NCI-H2081 (cell line): ENCODE measurements at places on chromosomes 1 and 21.

- peak; percentile 81 for DNase-seq
These were observed 436.4 kb downstream of the PLA2G4A start for GRCh38 chr1:187264995-187265602.

DNA sequence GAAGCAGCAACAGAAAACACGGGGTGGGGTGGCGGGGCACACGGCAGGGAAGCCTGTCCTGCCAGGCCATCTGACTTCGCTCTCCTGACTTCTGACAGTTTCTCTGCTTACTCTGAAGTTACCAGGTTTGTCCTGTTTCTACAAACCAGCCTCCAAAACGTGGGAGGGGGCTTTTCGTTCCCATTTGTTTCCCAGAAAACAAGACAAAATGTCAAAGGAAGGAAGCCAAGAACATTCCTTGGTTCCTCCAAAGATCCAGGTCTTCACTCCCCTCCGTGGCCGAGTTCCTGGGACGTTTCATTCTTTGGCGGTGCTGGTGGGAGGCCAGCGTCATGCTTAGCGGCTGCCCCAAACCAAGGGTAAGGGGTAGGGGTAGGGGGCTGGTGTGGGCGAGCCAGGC, 49.6 kb downstream of the MEGF6 start:
- no peak for DNase-seq

- DNase-seq, result no peak
These were observed 13.6 kb downstream of the DENND1B start for GRCh38 chr1:197761654-197762053.

GRCh38 chr1:26044414-26044813, 1.5 kb downstream of the SLC30A2 start:
- no peak for DNase-seq

DNA sequence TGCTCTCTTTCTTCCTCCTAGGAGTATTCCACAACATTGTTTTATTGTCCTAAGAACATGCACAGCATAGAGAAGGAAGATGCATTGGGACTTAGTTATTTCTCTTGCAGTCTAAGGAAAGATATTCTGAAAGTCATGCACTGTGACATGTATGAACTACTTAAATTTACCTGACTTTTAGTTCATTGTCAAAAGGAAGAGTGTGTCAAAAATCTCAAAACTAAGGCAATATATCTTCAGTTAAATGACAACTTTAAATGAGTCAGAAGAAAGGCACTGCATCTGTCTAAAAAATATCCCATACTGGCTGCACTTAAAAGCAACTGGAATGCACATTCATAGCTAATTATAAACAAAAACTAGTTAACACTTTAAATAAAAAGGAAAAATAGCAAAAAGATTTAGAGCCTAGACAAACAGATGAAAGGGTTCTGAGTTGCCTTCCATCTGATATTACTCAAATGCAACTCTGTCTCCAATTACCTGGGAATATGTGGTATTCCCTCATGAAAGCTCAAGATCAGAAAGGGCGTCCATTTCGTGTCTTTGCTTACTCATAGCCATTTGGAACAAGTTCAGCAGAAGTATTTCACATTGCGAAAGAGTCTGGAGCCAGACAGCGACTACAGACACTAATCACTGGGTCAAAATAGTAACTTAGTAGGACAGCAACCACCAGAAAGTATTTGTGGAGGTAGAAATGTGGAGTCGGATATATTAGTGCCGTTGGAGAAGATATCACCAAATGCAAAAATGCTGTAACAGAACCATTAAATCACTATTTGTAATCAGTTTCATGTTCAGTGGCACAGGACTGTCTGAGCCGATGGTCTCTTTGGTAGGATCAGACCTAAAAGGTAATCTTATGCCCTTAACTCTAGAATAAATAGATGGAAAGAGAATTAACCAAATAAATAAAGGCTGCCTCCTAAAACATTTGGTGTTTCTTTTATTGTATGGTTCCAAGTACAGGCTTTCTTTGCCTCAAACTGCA, 225.7 kb downstream of the GREM2 start:
- DNase-seq, result no peak

DNA sequence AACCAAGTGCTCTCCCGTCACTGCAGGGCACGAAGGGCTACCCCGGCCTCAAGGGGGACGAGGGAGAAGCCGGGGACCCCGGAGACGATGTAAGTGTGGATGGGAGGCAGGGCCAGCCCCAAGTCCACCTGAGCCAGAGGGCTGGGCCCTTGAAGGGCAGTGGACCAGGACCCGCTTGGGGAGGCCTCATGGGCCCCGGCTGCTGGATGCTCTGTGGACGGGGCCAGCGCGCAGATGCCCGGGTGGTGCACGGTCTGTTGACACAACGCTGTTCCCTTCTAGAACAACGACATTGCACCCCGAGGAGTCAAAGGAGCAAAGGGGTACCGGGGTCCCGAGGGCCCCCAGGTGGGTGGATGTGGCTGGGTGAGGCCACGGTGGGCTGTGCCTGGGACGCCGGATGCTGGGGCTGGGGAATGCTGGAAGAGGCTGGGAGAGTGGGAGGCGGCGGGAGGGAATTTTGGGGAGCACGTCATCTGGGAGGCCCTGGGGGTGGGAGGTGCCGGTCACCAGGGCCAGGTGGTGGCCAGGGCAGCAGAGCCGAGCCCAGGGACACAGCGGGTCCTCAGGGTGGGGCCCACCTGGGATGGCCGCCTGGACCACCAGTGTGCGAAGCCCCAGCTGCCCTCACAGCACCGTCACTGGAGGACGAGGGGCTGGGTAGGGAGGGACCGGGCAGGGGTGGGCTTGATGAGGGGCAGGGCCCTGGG, 17.5 kb downstream of the COL6A1 start:
- DNase-seq, result no peak

DNA sequence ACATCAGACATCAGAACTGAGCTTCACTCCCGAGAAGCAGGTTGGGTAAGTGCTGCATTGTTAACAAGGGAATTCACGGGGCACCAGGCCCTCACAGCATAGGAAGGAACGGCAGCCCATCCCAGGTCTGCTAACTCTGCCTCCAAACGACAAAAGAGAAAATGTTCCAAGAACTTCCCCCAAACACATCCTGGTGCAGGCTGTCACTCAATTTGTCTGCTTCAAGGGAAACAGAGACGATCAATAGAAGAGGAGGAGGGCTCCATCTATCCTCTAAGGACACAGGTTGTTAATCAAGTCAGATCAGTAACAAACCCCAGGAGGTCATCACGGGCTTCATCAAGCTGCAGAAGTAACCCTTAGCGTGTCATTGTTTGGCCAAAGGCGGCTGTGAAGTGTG, 3.5 kb upstream of the TSPEAR start:
- DNase-seq, result no peak

DNA sequence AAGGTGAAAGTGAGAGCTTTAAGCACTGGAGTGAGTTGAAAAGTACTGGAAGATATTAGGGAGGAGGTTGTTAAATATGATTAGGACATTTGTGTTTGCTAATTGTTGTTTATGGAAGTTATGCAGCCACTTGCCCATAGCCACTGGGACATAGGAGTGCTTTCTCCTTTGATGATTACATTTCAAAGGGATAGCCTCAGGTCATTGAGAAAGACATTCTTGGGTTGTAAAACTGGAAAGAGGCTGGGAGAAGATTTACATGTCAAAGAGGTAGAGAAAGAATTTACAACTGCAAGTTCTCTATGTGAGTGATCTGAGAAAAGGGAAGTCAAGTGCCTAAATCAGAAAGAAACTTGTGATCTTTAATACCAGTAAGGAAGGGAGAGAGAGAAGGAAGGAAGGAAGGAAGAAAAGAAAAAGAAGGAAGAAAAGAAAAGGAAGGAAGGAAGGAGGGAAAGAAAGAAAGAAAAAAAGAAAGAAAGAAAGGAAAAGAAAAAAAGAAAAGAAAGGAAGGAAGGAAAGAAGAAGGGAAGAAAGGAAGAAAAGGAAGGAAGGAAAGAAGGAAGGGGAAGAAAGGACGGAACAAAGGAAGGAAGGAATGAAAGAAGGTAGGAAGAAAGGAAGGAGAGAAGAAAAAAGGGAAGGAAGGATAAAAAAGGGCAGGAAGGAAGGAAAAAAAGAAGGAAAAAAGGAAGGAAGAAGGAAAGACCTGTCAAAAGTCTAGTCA, 284.6 kb upstream of the DPYD start:
- DNase-seq, result no peak

- no peak for DNase-seq
These were observed 451.5 kb upstream of the ADAMTS5 start for GRCh38 chr21:27418346-27418745.

DNA sequence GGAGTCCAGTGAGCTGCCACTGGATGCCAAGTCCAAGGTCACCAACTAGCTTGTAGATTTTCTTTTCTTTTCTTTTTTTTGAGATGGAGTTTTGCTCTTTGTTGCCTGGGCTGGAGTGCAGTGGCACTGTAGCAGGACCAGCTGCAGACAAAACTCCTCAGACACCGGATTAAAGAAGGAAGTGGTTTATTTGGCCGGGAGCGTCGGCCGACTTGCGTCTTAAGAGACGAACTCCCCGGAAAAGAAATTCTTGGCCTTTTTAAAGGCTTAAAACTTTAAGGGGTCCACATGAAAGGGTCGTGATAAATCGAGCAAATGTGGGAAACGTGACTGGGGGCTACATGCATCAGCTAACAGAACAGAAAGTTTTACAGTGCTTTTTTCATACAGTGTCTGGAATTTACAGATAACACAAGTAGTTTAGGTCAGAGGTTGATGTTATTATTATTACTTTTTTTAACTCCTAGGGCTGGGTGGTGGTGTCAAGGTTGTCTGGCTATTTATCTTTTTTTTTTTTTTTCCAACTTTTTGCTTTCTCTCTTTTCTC, 36.4 kb upstream of the CFAP126 start:
- DNase-seq, result no peak

DNA sequence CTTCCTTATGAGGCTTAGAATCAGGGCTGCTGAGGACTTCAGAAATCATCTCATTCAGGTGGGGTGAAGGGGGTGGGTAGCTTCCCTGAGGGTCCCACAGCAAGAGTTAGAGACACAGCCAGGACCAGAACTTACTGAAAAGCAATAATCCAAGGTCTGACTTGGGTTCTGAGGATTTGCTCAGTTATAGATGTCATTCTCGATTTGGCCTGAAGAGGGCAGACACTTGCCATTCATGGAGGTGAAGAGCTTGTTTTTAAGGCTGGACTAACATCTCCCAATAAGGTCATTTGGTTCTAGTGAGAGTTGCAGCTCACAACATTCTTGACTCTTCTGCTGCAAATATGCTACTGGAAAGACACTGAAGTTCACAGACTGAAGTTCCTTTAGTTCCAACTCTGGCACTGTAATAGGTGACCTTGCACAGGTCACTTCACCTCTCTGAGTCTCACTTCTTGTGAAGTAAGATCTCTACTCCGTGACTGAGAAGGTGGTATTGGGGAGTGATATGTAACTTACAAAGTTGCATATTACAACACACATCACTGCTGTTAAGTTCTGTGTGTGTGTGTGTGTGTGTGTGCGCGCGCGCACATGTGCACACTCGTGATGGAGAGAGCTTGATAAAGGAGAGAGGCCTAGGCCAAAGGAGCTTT, 69.8 kb upstream of the DIRAS3 start:
- peak; percentile 48 for DNase-seq

- DNase-seq, result no peak
These were observed 71.4 kb downstream of the CDC7 start for GRCh38 chr1:91572044-91572443.

GRCh38 chr21:15363921-15364320, 299.1 kb upstream of the NRIP1 start:
- DNase-seq, result no peak

GRCh38 chr1:22688466-22688865, 22.2 kb upstream of the EPHB2 start:
- DNase-seq, result no peak

GRCh38 chr1:56472860-56473259, 106.5 kb downstream of the PLPP3 start:
- no peak for DNase-seq

DNA sequence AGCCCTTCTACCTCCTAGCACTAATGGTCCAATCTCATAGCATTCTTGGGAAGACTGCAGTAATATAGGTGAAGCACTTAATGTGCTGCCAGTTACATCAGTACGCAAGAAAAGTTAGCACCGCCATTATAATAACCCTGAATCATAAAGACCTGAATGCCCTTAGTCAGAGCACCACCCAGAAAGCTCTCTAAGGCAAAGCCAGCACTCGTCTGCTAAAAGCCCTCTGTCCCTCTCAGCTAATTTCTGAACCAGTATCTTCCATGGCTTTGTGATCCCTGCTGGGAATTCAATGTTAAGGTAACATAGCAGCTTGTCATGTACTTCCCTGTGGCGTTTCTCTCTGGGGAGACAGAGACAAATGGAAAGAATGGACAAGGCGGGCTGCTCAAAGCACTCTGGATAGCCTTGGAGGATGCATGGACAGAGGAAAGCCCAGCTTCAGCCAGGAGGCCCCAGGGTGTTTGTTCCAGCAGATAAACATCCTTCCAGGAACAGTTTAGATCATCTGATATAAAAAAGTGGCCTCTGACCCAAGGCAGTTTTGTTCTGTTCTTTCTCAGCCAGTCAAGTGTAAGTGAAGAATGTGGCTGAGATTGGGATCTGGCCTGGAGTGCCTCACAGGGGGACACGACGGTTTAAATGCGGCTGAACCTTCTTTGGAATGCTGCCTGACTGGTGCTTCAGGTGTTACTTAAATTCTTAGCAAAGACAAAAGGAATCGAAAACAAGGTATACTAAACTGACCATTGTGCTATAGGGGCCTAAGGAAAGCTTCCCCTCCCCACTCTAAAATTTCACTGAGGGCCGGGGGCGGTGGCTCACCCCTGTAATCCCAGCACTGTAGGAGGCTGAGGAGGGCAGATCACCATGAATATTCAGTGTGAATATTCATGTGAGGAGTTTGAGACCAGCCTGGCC, 58.1 kb upstream of the VTCN1 start:
- DNase-seq, result no peak

GRCh38 chr21:18468790-18469189, 65.2 kb upstream of the TMPRSS15 start:
- DNase-seq, result peak; percentile 5

- no peak for DNase-seq
These were observed 69.5 kb downstream of the PDE9A start for GRCh38 chr21:42722808-42723473.

GRCh38 chr1:10451287-10451686, 1.5 kb downstream of the CORT start:
- DNase-seq, result no peak

- DNase-seq, result no peak
These were observed 23.4 kb downstream of the DSTYK start for GRCh38 chr1:205188098-205188497.

- DNase-seq, result peak; percentile 77
These were observed 94.0 kb upstream of the KIF26B start for GRCh38 chr1:245060684-245061374.

DNA sequence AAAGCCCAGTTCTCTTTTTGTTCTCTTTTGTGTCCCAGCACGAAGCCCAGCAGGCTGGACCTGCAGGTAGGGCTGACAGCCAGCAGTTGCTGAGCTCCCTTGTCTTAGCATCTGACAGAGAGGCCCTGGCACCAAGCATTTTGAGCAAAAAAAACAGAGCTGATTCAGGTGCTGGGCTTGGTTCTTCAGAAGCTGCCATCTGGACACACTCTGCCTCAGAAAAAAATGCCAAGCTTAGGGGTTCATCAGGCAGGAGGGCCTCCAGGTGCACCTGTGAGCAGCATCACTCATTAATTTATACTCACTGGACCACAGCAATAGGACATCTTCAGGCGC, 167.1 kb upstream of the PLD5 start:
- no peak for DNase-seq
